Uterine smooth muscle cell (primary cell): ENCODE measurements at places on chromosomes 4 and X. TPM values are rescaled to one million over a fixed set of nuclear protein-coding genes. Genes with fewer than 3 reads are reported as not detected.

Gene AP1S2
- 85.2 and 126 TPM in 2 replicates for total RNA-seq

Gene VCX
- not detected in 2 replicates for total RNA-seq

Gene HSFX1
- 1.00 TPM in 2 replicates for total RNA-seq

Gene HPSE
- total RNA-seq: 0.75 and 1.8 TPM in 2 replicates

Gene DGKK
- not detected in 2 replicates for total RNA-seq

Gene KLB
- total RNA-seq: not detected in 2 replicates

Gene RNF212
- total RNA-seq: 0.44 and 2.0 TPM in 2 replicates

Gene CDS1
- total RNA-seq: 0.11 and 0.37 TPM in 2 replicates

Gene SSX5
- total RNA-seq: not detected in 2 replicates

Gene ODAPH
- total RNA-seq: not detected in 2 replicates

Gene ELK1
- total RNA-seq: 20.4 and 23.6 TPM in 2 replicates

Gene EMCN
- total RNA-seq: under 0.01 and 0.12 TPM in 2 replicates

Gene SLITRK4
- 0.50 and 1.2 TPM in 2 replicates for total RNA-seq

Gene JADE3
- total RNA-seq: 3.0 and 4.6 TPM in 2 replicates

Gene MAGEA10
- not detected in 2 replicates for total RNA-seq

Gene HOPX
- total RNA-seq: 0.37 and 2.2 TPM in 2 replicates

Gene PABPC1L2A
- not detected in 2 replicates for total RNA-seq

Gene TMEM150C
- total RNA-seq: 0.44 and 2.9 TPM in 2 replicates

Gene SLC49A3
- total RNA-seq: 0.55 and 1.00 TPM in 2 replicates

Gene MAGED4
- total RNA-seq: 30.1 and 38.1 TPM in 2 replicates

Gene TMPRSS11F
- not detected in 2 replicates for total RNA-seq

Gene RXFP1
- total RNA-seq: 8.5 and 10.4 TPM in 2 replicates
